ENCODE measurements at places on chromosomes 5 and 9.

- DNase-seq = no peak
Measured at GRCh38 chr9:36153746-36154145, 15.4 kb upstream of the CCIN start.

GRCh38 chr9:79014929-79015699 lies 556.7 kb upstream of the TLE4 start:
- DNase-seq = no peak

DNA sequence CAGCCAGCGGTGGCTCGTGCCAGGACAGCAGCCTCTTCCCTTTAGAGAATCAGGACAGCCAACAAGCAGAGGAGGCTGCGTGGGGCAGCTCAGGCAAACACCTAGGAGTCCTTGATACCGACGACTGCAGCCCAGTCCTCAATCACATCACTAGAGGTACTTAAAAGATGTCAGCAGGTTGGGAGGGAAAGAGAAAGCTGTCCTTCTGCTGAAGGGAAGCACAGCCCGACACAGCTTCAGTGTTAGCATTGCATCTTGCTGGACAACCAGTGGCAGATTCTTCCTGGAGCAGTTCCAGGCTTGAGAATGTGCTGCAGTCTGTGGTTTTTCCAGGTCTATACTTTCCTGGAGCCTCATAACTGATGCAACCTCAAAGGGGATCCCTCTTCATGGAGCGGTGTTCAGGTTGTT lies 230.5 kb downstream of the SYK start:
- no peak for DNase-seq

- no peak for DNase-seq
Measured at GRCh38 chr5:77218263-77218662, 7.8 kb downstream of the PDE8B start.

GRCh38 chr5:17217493-17218352 lies at the start of gene BASP1:
BASP1 (plus strand) TSS chr5:17217631; CDS start chr5:17275217, 57,586 bp downstream.
- no peak for DNase-seq
